ENCODE measurements at places on chromosomes 1 and 21.

- DNase-seq = no peak
These were observed 81.4 kb downstream of the SMYD2 start for GRCh38 chr1:214362188-214362882.

GRCh38 chr1:116766616-116767469 lies 12.6 kb downstream of the CD2 start:
- DNase-seq = no peak

DNA sequence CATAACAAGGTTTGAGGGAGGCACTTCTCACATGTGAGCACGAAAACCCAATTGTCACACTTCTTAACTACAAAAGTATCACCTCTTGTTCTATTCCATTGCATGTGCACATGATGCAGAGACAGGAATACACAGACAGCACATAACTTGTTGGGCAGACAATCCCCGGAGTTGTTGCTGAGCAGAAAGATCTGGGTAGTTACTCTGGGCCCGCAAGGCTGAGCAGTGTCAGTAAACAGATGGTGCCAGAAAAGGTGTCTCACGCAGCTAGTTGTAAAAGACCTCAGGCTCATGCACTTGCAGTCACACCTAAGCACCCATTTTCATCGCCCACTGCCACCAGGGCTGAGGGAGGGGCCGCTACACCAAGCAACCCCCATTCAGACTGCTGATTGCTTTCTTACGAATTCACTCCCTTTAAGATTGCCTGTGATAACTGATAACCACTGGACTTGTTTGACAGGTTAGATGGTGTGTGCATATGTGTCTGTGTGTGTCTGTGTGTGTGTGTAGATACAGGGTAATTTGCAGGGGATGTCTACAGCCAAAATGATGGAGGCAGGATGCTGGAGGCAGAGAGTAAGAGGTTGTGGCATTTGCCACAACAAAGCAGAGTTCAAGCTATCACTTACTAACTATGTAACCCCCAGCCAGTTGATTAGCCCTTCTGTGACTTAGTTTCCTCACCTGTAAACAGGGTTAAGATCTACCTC lies 4.2 kb downstream of the LGR6 start:
- peak; percentile 8 for DNase-seq

DNA sequence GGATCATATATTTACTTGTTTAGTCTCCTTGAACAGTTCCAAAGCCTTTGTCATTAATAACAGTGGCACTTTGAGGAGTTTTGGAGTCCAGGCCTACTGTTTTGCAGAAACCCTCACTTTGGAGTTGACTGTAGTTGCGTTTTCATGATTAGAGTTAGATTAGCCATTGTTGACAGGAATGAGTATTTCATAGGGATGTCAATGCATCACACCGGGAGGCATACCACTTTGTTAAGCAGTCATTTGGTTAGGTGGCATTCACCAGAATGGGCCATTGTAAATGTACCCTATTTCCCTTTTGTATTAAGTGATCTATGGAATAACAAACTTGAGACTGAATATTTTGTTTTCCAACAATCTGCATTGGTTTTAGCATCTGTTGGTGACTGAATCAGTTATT lies 11.8 kb downstream of the MRPS6 start:
- no peak for DNase-seq

DNA sequence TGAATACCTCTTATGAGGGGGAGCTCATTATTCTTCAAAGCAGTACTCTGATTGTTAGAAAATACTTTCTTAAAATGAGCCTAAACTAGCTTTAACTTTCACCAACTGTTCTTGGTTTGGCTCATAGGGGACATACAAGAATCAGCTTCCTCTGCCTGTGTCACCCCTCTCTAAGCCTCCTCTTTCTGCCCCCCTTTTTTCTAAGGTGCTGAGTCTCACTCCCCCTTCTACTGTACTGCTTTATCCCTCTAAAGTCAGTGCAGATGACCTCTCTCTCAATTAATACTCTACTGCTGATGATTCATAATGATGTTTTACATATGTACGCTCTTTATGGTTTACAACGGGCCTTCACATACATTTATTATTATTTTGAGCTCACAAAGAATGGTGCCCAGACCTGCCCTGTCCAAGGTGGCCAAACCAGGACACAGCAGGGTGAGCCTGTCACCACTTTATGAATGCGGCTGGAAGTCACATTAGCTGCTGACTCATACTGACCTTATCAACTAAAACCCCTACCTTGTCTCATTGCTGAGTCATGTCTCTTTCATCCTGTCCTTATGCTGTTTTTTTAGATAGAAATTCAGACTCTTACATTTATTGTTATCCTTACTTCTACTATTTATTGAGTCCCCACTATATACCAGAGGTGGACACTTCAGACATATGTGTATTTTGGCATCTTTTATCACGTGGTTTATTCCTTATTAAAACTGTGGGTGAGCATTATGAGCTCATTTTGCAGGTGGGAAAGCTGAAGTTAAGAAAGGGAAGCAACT lies 126.9 kb downstream of the RNF220 start:
- no peak for DNase-seq

DNA sequence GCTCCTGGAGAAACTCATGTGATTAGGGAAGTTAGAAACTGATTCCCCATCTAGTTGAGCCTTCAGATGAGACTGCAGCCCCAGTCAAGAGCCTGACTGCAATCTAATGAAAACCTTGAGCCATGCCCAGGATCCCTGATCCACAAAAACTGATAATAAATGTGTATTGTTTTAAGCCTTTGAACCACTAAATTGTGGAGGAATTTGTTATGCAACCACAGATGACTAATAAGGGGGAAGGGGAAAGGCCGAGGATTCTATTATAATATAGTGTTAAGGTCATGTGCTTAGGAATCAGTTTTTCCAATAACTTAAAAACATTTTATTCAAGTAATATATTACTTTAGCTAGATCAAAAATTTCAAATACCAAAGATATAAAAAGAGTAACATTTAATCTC lies 52.8 kb upstream of the USP25 start:
- DNase-seq = no peak
